Left lung (tissue), 14 donors: ENCODE measurements at places on chromosomes 4 and X.

GRCh38 chrX:68724531-68725020 is 77.1 kb downstream of the STARD8 start:
- no peak for DNase-seq

GRCh38 chr4:8437281-8437680 is 3.2 kb downstream of the ACOX3 start:
- no peak for DNase-seq

GRCh38 chrX:140507982-140508305 is 3.1 kb upstream of the SOX3 start:
- DNase-seq, result peak; percentile 59

DNA sequence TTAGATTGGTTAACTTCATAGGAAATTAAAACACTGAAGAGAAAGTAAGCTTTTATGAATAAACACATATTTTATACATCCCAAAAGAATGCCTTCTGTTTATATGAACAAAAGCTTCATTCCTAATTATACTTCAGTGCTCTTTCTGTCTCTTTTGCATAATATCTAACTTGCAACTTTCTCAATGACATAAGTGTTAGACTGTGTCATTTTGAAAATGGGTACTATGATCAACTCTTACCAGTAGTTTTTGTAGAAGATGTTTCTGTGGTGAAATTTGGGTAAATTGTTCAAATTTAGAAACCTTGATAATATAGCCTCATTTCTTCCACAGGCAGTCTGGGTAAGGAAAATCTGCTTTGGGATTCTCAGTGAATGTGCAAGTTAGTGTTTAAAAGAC is 991.4 kb downstream of the CCSER1 start:
- DNase-seq, result no peak

- no peak for DNase-seq
These were observed 128.4 kb downstream of the KLHL34 start for GRCh38 chrX:21529771-21530170.

DNA sequence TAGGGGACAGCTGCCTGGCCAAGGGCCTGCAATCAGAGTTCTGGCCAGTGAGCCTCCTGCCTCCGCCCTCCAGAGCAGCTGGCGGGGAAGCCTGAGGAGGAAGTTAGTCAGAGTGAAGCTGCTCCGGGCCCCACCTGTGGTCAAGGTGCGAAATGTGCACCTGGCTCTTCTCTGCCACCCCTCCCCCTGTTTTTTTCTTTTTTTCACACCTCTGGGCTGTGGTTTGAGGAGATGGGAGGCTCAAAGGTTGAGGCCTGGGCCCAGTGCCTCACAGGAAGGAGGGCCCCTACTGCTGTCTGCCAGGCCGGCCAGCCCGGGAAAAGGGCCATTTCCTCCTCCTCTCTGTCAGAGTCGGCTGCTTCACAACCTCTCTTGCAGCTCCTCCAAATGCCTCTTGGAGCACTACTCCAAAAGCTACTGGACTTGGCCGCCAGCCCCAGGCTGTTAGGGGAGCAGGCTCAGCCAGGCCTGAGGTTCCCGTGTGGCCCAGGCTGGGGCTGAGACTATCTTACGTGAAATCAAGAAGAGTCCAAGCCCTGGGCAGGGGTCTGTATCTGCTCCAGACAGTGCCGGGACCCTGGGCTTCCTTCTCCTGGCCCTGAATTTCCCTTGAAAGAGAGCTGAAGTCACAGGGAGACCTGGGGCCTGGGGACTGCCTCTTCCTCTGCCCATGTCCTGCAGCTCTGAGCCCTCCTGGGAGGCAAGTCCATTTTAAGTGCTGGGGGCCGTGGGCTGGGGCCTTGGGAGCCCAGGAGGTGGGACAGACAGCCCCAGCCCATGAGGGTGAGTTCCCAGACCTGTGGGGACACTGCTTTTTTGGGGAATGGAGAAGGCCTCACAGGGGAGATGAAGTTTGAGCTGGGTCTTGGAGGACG is 4.5 kb upstream of the CXCR3 start:
- DNase-seq, result peak; percentile 80

- no peak for DNase-seq
These were observed 97.3 kb downstream of the RS1 start for GRCh38 chrX:18574591-18574990.

- no peak for DNase-seq
These were observed 134.8 kb upstream of the PDE5A start for GRCh38 chr4:119763386-119763785.

DNA sequence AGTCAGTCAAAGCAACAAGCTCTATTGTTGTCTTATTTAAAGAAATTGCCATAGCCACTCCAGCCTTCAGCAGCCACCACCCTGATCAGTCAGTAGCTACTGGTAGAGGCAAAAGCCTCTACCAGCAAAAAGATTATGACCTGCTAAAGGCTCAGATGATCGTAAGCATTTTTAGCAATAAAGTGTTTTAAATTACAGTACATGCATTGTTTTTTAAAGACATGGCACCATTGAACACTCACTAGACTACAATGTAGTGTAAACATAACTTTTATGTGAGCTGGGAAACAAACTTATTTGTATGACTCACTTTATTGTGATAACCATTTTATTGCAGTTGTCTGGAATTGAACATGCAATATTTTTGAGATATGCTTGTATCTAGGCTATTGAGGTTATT is 32.3 kb upstream of the DYNLT3 start:
- no peak for DNase-seq

- no peak for DNase-seq
These were observed 45.2 kb downstream of the ANXA5 start for GRCh38 chr4:121651597-121651996.

- DNase-seq, result no peak
These were observed 5.9 kb downstream of the CCDC120 start for GRCh38 chrX:49064735-49065134.

DNA sequence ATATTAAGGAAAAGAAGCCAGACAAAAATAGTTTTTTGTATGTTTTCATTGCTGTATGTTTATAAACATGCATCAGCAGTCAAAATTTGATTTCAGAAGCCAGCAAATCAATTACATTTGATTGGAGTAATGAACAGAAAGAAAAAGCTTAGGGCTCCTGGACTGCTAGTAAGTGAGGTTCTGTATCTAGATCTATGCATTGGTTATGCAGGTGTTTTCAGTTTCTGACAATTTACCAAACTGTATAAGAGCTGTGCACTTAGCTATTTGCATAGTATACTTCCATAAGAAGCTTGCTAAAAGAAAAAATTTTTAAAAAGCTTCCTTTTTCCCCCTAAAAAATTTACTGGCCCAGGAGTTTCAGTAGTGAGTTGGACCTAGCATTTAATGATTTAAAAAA is 881.6 kb downstream of the PCDH7 start:
- DNase-seq, result no peak

DNA sequence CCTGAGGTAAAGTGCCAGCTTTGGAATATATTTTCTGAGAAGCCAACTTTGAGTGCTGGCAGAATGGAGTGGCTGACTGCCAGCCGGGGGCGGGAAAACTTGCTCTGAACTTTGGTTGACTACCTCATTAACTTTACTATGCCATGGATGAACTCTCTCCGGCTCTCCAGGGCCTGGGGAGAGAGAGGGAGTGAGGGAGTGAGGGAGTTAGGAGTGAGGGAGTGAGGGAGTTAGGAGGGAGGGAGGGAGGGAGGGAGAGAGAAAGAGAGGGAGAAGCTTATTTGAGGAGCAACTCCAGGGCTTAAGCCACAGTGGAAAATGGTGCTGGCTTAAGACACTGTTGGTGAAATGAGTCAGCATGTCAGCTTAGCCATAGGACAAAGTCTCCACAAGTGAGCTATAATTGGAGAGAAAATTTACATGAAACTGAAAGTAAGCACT is 280.9 kb upstream of the RPS6KA3 start:
- no peak for DNase-seq

- no peak for DNase-seq
These were observed 226.3 kb upstream of the PGRMC2 start for GRCh38 chr4:128513664-128514484.
